Smooth muscle cell of bladder (primary cell): ENCODE measurements at places on chromosomes 1 and 21. TPM values are rescaled to one million over a fixed set of nuclear protein-coding genes. Genes with fewer than 3 reads are reported as not detected.

Gene HAO2
- not detected in 2 replicates for total RNA-seq

Gene UQCRHL
- 4.4 and 11.4 TPM in 2 replicates for total RNA-seq

Gene TNNT2
- total RNA-seq, result under 0.01 and 0.09 TPM in 2 replicates

Gene LCE1D
- total RNA-seq, result not detected in 2 replicates

Gene IFI44L
- 4.6 and 8.3 TPM in 2 replicates for total RNA-seq

Gene DPT
- total RNA-seq, result 0.18 TPM in 1 of 2 replicates, not detected in the other

Gene FMN2
- total RNA-seq, result 3.2 and 5.8 TPM in 2 replicates

Gene FAM167B
- 0.28 and 0.83 TPM in 2 replicates for total RNA-seq

Gene IGSF3
- total RNA-seq, result under 0.01 and 0.18 TPM in 2 replicates

Gene NR5A2
- total RNA-seq, result under 0.01 TPM in 1 of 2 replicates, not detected in the other

Gene KCND3
- total RNA-seq, result 0.57 and 0.92 TPM in 2 replicates

Gene NPHS2
- total RNA-seq, result not detected in 2 replicates

Gene SMPDL3B
- total RNA-seq, result under 0.01 TPM in 1 of 2 replicates, not detected in the other

Gene SPRR1B
- not detected in 2 replicates for total RNA-seq

Gene CERS2
- 86.9 and 125 TPM in 2 replicates for total RNA-seq

Gene SELL
- total RNA-seq, result 0.09 and 0.14 TPM in 2 replicates

Gene DCDC2B
- total RNA-seq, result under 0.01 TPM in 1 of 2 replicates, not detected in the other

Gene FCRL1
- total RNA-seq, result not detected in 2 replicates

Gene SELP
- total RNA-seq, result not detected in 2 replicates

Gene CCDC27
- not detected in 2 replicates for total RNA-seq

Gene TNFAIP8L2
- total RNA-seq, result not detected in 2 replicates

Gene FCGR3B
- total RNA-seq, result not detected in 2 replicates

Gene CA14
- not detected in 2 replicates for total RNA-seq

Gene NBPF26
- 13.4 and 21.1 TPM in 2 replicates for total RNA-seq

Gene GBP6
- under 0.01 TPM in 1 of 2 replicates, not detected in the other for total RNA-seq

Gene SHISA4
- total RNA-seq, result 16.1 and 20.3 TPM in 2 replicates

Gene ZNF683
- total RNA-seq, result not detected in 2 replicates

Gene ITGB3BP
- total RNA-seq, result 14.4 and 19.5 TPM in 2 replicates
